ENCODE measurements at places on chromosomes 1 and 21. TPM values are rescaled to one million over a fixed set of nuclear protein-coding genes. Genes with fewer than 3 reads are reported as not detected.

- H3K27me3 ChIP-seq = no peaks in the 10 kb centered on the region
- no peaks in the 10 kb centered on the region for H3K36me3 ChIP-seq
- DNase-seq = peak; percentile 21
- no peak overlapping the region for H3K27ac ChIP-seq
- no peaks in the 10 kb centered on the region for H3K4me1 ChIP-seq
These were observed 3902.5 kb downstream of the SRGAP2C start for GRCh38 chr1:125087247-125087646.

DNA sequence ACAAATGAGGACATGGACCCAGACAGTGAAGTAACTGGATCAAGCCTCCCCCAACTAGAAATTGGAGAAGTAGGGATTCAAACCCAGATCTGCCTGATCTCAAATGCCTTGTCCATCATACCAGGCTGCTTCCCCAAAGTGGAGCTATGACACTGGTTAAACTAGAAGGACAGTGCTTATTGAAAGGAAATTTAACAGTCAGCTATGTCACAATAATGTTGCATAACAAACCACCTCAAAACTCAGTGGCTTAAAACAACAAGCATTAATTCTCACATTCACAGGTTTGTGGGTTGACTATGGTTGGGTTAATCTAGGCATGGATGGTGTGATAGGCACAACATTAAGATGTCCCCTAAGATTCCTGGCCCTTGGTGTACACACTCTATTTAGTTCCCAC, 107.1 kb downstream of the TAS1R2 start:
- no peaks in the 10 kb centered on the region for H3K36me3 ChIP-seq
- H3K4me1 ChIP-seq = no peaks in the 10 kb centered on the region
- H3K27ac ChIP-seq = no peak overlapping the region
- H3K27me3 ChIP-seq = no peaks in the 10 kb centered on the region
- H3K4me3 ChIP-seq = no peak overlapping the region

GRCh38 chr1:202282596-202283283, 59.0 kb downstream of the UBE2T start:
- H3K36me3 ChIP-seq = no peaks in the 10 kb centered on the region
- no peak overlapping the region for H3K27ac ChIP-seq
- DNase-seq = no peak
- H3K4me3 ChIP-seq = no peak overlapping the region

DNA sequence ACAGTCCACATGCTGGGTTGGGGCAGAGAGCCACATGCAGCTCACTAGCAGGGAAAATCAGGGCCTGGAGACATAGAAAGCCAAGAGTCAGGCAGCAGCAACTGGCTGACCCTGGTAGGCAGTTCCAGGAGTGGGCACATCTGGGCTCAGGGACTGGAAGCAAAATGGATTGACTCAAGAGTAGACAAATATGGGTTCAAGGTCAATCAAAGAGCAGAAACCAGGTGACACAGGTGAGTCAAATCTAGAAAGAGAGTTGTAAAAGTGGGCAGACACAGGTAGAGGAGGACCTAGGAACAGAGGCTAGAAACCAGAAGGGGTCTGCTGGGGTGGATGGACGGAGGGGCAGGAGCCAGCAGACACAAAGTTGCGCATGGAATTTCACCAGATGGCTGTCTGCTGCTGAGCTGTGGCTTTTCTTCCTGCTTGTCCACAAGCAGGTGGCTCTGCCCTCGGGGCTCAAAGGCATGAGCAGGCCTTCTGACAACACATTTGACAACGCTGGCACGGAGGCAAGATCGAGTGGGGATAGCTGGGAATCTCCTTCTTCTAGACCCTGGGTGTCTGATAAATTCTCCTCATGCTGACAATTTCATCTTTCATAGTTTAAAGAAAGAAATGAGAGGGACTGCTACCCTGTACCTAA, 40.8 kb upstream of the IGSF3 start:
- no peaks in the 10 kb centered on the region for H3K36me3 ChIP-seq
- no peak overlapping the region for H3K4me3 ChIP-seq
- no peak for DNase-seq
- no peak overlapping the region for H3K27ac ChIP-seq
- H3K4me1 ChIP-seq = no peaks in the 10 kb centered on the region
- no peaks in the 10 kb centered on the region for H3K27me3 ChIP-seq

GRCh38 chr1:27519331-27520258, 29.6 kb upstream of the WASF2 start:
- H3K27ac ChIP-seq = no peak overlapping the region
- no peak overlapping the region for H3K4me3 ChIP-seq
- no peaks in the 10 kb centered on the region for H3K36me3 ChIP-seq
- peaks cover 5% of the 10 kb centered on the region for H3K4me1 ChIP-seq

The KCNN3 gene
- 0.51 TPM for total RNA-seq

The VSIG8 gene
- total RNA-seq = not detected

The RTCA gene
- 20.1 TPM for total RNA-seq

The RGS7 gene
- not detected for total RNA-seq

The EDARADD gene
- total RNA-seq = 1.2 TPM

The EFNA4 gene
- total RNA-seq = 2.3 TPM

The EVA1C gene
- 5.2 TPM for total RNA-seq

All from right lobe of liver (tissue), 6 donors.